ENCODE measurements at places on chromosomes 2 and 18.
A peak's percentile ranks its signal among the peaks of the same experiment; 100 is the strongest.

DNA sequence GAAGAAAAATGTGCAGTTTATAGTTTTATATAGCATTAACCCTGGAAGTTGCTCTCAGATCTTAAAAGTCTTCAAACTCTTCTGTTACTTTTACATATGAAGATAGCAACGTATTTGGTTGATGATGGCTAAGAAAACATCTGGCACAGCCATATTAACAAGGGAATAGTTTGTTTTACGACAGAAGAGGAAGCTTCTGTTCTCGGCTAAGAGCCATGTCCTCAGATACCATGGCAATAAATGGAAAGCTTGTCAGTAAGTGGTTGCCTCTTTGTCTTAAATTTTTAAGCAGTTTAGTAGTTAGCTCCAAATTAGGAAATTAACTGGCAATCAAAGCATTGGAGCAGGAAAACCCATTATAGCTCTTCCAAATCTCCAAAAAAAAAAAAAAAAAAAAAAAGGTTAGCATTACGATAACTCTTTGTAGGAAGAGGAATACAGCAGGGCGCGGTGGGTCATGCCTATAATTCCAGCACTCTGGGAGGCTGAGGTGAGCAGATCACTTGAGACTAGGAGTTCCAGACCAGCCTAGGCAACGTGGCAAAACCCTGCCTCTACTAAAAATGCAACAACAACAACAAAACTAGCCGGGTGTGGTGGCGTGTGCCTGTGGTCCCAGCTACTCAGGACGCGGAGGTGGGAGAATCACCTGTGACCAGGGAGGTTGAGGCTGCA, 4.5 kb upstream of the STON1 start:
- DNase-seq, result no peak

DNA sequence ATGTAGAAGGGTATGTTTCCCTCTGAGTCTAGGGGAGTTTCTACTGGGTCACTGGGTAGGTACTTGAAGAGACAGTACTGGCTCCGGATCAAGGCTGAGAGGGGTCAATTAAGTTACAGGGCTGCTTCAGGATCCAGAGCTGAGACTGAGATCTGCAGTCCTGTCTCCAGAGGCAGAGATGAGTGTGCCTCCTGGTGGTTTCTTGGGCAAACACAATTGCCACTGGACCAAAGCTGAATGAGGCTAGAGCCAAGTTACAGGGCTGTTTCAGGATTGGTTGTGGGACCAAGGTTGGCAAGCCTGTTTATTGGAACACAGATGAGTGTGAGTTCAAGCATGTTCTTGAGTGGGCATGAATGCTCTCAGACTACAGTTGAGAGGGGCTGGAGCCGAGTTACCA, 157.9 kb downstream of the ADCYAP1 start:
- DNase-seq, result no peak

GRCh38 chr18:46829947-46830346, 73.1 kb upstream of the ST8SIA5 start:
- no peak for DNase-seq

DNA sequence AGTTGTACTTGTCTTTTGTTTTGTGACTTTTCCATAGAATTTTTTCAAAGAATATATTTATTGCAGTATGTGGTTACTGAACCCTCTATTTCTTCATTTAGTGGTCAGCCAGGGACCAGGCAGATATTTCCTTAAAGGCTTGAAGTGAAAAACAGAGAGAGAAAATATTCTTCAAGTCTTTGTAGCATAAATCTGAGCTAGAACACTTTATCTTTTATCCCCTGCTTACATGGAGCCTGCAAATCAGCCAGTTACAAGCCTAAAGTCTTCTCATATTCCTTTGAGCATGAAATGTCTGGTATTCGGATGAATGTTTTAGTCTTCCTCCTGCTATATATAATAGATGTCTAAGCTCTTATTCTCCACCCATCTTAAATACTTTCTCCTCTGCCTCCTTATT, 1557.5 kb upstream of the ACVR2A start:
- DNase-seq, result no peak

- no peak for DNase-seq
Observed at GRCh38 chr18:14944838-14945237, 196.9 kb downstream of the ANKRD30B start.

- DNase-seq, result no peak
Observed at GRCh38 chr2:216469661-216470060, 29.0 kb upstream of the RPL37A start.

DNA sequence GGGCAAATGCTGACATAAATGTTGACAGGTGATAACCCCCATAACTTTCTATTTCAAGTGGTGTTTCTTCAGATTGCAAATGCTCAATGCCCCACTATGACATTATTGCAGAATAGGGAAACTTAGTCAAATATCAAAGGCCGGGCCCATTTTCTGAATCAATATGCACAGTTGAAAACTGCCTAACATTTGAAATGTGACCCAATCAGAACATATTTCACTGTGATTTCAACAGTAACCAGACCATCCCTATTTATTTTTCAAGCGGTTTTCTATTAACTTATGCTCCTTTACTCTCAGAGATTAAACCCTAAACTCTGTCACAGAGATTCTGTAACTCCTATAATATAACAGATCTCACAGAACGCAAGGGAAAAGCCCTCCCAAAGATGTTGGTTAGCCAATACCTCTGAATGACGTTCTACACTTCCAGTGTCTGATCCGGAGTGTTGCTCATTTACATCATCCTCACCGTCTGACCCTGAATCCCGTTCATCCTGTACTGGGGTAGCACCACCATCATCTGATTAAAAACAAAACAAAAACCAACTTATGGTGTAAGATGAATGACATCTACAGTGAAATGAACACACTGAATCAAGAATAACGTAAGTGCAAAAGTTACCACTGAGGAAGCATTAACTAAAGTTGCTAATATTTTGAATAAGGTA, 2.9 kb downstream of the IWS1 start:
- no peak for DNase-seq

DNA sequence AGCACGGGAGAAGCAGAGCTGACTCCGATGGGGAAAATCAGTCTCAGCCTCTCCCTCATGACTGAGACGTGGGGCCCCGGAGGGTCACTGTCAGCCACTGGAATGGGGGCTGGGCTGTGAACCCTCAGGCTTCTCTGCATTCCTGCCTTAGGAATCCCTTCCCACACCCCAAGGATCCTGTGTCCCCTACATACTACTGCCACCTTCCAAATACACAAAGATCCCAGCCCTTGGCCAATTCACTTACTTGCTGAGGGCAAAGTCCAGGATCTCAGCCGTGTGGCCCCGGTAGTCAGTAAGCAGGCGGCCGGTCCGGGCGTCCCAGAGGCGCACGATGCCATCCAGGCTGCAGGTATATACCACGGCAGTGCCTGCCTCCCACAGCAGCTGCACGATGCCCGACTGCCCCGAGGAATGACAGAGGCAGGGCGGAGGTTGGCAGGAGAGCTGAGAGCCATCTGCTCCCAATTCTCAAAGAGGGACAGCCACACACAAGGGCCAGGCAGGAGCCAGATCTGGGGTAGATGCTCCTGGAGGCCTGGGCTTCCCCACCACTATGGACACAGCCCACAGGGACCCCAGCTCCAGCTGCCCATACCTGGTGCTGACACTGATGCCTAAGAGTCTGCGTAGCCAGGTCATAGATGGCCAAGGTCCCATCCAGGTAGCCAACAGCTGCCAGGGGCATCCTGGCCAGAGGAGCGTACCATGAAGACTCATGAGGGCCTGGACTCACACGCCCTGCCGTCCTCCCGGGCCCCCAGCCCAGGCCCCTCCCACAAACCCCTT, 4.2 kb downstream of the GPBAR1 start:
- no peak for DNase-seq

GRCh38 chr2:47112665-47113435, 42.3 kb downstream of the STPG4 start:
- no peak for DNase-seq

DNA sequence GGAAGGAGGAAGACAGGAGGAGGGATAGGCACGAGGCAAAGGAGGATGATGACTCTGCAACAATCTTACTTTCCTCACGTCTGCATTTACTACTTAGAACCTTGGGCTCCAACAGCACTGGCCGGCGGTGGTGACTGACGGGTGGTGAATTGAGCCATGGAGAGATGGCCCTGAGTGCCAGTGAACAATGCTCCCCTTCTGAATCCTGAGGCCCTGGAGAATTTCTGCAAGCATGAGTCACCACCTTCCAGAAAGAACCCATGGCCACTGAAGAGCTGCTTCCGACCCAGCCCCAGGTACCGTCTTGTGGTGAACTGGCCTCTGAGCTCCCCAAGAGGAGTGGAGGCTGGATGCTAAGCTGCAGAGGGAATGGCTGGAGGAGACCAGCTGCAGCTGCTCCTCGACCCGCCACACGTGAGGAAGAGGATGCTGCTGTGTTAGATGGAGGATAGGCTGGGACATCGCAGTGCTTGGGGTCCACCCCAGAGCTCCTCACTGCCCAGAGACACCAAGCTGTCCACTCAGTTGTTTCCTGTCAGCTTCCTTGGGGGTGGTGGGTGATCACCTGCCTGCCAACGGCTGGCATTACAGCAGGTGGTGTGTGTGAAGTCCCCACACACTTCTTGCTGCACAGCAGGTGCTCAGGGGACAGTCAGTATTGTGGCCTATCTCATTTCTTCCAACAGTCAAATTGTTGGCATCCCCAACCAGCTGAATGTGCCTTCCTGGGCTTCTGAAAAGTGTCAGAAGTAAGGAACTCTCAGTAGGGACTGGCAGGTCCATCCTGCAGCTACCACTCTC, 186.5 kb upstream of the ID2 start:
- no peak for DNase-seq

GRCh38 chr2:215602997-215603396, 167.1 kb upstream of the FN1 start:
- no peak for DNase-seq

- DNase-seq, result no peak
Observed at GRCh38 chr2:96213379-96213778, 4.8 kb upstream of the STARD7 start.

GRCh38 chr2:159045545-159046454, 77.4 kb downstream of the TANC1 start:
- no peak for DNase-seq

DNA sequence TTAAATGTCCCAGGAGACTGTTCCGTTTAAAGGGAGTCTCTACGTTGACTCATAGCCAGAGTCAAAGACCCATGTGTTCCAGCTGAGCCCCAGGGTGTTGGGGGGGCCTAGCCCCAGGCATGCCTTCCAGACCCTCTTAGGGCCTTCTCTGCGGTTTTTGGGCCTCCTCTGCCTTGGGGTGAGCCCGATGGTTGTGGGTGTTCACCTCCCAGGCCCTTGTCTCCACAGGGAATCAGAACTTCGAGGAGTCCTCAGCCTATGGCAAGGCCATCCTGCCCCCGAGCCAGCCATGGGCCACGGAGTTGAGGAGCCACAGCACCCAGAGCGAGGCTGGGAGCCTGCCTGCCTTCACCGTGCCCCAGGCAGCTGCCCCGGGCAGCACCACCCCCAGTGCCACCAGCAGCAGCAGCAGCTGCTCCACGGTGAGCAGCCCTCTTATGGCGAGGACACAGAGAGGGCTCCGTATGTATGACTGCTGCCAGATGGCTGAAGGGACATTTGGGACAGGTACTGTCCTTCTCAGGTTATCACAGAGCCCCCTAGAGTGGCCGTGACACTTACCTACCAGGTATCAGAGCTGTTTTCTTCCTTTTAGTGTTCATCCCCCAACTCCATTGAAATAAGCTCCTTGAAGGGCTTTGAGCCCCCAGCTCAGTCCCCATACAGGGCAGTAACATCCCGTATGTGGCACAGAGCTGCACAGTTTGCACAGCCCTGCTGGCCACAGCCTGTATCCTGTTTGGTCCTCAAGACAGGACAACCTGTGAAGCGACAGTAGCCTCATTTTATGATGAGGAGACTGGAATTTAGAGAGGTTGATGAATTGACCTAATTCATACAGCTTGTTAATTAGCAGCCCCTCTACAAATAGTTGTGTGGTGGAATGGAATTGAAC, 80.7 kb downstream of the EPAS1 start:
- no peak for DNase-seq

DNA sequence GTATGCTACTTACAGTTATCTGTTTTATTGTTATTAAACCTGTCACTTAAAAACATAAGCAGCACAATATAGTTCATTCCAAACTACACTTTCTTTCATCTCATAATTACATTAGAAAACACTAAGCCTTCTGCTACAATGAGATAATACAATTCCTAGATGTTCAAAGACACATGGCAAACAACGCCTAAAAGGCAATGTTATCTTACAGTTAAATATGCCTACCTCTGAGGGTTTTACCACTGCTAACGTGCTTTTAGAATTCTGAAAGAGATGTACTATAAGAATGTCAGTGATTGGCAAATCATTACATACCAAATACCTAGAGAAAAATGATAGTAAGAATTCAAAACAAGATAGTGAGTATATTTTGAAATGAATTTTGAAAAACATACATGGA, 46.8 kb upstream of the SPOPL start:
- no peak for DNase-seq

DNA sequence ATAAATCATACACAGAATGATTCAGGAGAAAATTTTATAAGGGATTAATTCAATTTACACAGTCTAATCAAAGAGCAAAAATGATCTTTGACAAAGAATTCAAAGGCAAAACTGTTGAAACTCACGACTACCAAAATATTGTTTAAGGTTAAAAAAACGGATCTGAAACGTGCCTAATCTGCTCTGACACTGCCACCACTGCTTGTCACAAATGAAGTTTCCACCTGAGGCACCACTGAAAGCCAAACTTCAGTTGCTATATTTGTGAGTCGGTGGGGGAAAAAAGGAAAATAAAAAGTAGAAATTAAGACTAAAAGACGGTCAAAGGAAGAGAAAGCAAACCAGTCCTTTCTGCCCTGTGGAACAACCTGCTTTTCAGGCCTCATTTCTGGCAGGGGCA, 140.6 kb upstream of the DNMT3A start:
- no peak for DNase-seq

GRCh38 chr2:201572846-201573508, 70.3 kb downstream of the TMEM237 start:
- no peak for DNase-seq

DNA sequence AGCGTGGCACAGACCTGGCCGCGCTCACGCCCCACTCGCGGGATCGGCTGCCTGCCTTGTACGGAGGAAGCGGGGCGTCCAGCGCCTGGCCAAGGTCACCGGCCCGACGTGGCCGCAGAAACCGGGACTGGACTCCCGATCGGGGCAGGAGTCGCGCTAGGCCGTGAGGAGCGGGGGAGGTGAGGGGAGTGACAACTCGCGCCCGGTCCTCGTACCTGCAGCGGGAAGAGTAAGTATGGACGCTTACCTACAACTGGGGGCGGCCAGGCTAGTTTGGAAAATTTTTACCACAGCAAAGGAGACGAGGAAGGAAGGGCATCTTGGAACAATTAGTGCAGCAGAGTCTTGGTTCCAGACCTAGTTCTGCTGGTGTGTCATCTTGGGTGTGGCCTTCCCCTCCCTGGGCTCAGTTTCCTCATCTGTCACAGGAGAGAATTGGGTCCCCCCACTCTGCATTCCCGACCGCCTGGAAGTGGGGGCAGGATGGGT, 693 bp downstream of the UBE2F start:
- DNase-seq, result peak; percentile 33

DNA sequence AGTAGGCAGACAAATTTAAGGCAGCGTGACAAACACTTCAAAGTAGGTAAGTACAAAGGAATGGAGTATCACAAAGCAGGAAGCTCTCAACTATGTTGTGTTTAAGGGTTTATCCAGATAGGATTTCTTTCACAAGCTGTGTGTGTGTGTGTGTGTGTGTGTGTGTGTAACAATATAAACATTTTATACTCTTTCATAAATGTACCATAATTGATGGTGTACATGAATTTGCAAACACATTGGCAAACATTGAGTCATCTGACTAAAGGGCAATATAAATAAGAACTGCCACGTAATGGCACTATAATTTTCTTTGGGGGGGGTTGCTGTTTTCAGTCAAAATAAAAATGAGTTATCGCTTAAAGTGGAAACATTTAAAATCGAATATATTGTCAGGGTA, 1004.4 kb upstream of the DDX18 start:
- DNase-seq, result no peak

- DNase-seq, result no peak
Observed at GRCh38 chr18:38961880-38962279, 1396.3 kb upstream of the CELF4 start.

Measured in hematopoietic multipotent progenitor cell treated with erythropoietin and hydrocortisone succinate and interleukin-3 and kit ligand, for 17 days (in vitro differentiated cells).